Activated CD8-positive, alpha-beta memory T cell treated with anti-CD3 and anti-CD28 coated beads, Interleukin-2, amount 50 U/mL, for 48 hours (primary cell): ENCODE measurements at places on chromosomes 12 and 14.

GRCh38 chr12:108462686-108463085, 52.4 kb upstream of the FICD start:
- no peak for DNase-seq

DNA sequence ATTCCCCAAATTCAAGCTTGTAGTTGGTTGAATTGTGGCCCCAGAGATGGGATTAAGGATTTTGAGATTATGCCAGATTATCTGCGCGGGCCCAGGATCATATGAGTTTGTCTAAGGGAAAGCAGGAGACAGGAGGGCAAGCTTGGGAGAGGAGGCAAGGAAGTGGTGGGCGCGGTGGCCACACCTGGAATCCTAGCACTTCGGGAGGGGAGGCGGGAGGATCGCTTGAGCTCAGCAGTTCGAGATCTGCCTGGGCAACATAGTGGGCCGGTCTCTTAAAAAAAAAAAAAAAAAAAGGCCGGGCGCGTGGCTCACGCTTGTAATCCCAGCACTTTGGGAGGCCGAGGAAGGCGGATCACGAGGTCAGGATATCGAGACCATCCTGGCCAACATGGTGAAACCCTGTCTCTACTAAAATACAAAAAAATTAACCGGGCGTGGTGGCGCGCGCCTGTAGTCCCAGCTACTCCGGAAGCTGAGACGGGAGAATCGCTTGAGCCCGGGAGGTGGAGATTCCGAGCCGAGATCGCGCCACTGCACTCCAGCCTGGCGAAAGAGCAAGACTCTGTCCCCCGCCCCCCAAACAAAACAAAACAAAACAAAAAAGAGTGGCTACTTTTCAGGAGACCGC, 881 bp upstream of the PUS1 start:
- no peak for DNase-seq

- no peak for DNase-seq
These were observed 82.4 kb downstream of the SYT10 start for GRCh38 chr12:33357181-33357580.

DNA sequence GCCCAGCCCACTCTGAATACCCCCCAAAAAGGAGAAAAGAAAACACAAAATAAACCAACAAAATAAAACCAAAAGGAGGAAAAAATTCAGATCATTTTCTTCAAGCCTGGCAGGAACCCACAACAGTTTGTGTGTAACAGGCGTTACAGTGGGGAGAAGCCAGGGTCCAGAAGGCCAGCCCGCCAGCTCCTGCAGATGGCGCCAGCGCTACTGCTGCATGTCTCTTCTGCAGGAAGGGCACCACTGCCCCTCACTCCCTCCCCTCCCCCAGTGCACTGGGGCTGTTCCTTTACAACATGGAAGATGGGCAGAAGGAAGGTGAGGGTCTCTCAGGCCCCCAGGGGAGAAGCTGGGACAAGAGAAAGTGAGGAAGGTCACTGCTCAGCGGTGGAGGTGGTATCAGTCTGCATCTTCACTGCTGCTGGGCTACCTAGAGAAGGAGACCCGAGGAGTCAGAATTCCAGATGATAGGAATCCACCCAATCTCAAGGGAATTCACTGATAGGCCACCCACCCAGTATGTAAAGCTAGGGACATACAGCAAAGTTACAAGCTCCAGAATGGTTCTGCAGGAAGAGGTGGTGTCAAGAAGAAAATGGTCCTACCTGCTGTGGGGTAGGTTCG, 2.3 kb upstream of the NOP2 start:
- DNase-seq = peak; percentile 75

DNA sequence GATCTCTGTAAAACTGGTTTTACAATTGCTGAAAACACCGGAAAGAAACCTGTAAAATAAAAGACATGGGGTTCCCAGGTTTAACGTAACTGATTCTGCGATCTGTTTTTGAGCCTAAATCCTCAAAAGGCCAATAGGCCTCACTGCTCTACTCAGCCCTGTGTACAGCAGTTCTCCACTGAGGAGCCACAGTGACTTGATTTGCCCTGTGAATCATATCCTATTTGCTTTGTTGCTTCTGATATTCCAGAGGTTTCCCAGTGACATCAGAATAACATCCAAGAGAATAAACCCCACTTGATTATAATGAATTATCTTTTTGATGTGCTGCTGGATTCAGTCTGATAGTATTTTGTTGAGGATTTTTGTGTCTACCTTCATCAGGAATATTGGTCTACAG, 27.5 kb downstream of the MDM1 start:
- DNase-seq = no peak

DNA sequence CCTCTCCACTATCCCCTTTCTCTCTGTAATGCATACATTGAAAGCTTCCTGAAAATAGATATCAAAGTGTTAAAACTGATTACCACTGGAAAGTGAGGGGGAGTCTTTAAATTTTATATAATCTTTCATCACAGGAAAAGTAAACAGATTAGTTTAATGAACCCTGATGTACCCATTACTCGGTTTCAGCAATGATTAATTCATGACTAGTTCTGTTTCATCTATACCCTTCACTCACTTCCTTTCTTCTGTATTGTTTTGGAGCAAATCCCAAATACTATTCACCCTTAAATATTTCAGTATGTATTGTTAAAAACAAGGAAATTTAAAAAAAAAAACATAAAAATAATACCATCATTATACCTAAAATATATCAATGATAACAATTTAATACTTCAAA, 67.3 kb upstream of the TMCC3 start:
- DNase-seq = no peak

DNA sequence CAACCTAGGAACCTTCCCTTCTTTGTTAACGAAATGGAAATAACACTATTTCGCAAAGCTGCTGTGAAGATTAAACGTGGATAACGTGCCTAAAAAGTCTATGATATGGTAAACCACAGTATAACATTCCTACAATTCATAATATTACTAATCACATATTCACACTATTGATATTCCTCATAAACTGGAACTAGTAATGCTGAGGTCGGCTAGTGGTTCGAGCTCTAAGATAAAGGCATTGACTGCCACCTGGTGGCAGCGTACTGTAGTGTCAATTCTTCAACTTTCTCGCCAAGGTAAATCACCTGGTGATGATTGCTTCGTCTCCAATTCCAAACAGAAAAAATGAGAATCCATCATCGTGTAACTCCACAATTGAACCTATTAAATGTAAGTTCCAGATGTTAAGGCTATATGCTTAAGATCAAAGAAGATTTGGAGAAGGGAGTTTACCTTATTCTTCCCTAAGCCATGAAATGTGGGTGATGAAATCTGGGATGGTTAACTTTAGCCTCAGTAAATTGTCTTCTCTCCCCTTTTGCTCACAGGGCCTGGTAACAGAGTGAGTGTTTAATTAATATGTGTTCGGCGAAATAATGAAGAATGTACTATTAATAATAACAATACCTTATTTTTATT, 197.5 kb upstream of the TMEM132C start:
- DNase-seq = peak; percentile 56

DNA sequence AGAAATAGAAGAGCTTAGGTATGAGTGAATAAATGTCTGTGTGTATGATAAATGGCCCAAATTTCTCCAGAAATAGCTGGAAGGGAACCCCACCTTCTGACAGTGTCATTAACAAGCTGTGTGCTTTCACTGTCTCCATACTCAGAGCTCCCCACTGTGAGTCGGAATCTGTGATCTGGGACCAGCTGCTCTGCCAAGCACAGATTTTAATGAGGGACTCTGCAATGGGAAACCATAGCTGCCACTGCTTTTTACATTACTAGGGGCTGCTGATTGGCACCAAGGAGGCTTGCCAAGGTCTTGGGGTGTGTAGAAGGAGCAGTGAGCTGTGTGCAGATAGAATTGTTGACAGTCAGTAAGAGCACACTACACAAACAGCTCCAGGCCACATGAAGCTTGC, 244.2 kb upstream of the CCDC196 start:
- DNase-seq = no peak

DNA sequence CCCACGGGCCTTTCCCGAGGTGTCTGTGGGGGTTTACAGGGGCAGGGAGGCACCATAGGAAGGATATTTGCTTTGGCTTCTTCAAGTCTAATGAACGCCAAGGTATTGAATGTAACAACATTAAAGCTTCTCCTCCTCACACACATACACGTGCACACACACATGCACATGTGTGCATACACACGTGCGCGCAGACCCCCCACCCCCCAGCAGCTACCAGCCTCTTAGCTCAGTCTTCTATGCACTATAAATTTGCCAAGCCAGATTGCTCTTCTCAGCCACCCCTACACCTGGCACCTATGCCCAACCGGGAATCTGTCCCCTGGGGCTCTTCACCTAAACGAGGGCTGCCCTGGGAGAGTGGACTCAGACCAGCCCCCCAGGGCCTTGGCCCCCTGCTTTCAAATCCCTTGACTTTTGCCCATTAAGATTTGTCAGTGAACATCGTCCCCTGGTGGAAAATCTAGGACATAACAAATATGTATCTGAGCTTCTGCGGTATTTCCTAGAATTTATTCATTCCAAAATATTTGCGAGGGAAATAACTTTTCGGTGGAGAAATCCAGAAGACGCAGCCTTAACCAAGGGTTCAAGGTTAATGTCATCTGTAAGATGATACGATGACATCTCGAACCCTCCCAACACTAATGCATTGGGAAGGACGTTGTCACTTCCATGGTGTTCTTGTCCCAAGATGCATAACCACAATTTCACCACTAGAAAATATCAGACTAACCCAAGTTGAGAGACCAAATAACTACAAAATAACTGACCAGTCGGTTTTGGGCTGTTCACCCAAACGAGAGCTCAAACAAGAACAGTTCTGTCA, 330.4 kb downstream of the MED13L start:
- DNase-seq = no peak

DNA sequence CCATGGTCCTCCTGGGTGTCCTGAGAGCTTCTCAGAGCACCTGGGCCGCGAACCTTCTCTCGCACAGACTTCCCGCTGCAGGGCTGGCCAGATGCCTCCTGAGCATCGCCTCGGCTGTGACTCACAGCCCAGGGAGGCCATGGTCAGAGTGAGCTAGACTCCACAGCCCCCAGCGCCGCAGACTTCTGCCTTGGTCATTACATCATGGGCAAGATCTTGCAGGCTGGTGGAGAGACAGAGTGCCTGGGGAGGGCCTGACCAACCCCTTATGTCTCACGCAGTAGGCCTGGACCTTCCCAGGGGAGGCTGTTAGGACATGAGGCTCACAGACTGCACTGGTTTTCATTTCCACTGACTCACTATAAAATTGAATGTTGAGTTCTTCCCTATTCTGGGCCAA, 41.8 kb downstream of the SMOC1 start:
- no peak for DNase-seq

DNA sequence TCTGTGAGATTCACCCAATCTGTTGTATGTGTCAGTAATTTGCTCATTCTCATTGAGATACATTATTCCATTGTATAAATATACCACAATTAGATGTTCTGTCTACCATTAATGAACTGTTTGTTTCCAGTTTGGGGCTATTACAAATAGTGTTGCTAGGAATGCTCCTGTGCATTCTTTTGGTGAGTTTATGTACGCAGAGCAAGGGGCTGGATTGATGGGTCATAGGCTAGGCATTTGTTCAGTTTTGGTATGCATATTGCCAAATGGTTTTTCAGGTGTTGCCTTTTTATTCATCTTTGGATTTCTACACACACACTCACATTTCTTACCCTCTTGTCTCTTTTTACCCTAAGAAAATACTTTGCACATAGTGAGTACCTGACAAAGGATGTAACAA, 93.4 kb downstream of the GPATCH2L start:
- no peak for DNase-seq

- no peak for DNase-seq
These were observed 221.3 kb upstream of the TMEM260 start for GRCh38 chr14:56358275-56358674.

DNA sequence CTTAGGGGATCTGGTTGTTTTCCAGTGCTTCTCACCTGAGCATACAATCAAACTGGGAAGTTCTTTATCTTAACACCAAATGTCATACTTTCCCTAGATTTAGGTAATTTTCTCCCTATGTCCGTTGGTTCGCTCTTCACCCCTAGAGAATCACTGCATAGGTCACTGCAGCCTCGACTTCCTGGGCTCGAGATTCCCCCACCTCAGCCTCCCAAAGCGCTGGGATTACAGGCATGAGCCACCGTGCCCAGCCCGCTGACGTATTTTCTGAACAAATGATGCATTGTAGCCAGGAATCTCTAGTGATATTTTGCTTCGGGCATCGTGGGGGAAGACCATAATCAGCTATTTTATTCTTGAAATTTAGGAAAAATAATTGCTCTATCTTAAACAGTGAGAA, 1.1 kb upstream of the RPL41 start:
- no peak for DNase-seq

DNA sequence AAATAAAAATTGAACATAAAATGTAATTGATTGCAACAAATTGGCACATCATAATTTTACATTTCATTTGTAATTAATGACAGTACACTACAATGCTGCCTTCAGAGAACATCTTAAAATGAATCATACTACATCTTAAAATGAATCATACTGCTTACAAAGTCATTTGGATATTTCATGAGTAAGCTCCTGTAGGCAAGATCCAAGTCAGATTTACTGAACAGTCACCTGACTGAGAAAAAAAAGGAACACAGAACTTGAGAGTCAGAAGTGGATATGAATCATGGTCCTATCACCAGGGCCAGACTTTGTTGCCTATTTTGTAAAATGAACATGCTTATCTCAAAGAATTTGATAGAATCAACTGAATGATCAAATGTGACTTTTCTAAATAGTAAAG, 32.7 kb upstream of the FBLN5 start:
- no peak for DNase-seq

DNA sequence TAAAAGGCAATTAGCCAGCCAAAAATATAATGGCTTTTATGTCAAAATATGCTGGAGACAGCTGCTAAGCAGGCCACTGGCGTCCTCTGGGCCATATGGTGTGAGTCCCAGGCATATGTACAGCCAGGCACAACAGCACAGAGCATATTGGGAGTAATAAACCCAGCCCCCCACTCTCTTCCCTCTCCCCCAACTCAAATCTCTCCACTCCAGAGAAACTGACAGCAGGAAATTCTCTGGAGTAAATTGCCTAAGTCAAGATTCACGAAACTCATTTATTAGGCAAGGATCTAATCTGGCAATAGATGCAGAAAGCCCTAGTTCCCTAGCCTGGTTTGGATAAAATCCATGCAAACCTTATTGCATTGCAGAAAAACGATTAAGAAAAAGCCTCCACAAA, 147.9 kb upstream of the SEL1L start:
- DNase-seq = no peak

GRCh38 chr12:92549516-92549915, 153.3 kb upstream of the PLEKHG7 start:
- DNase-seq = no peak

DNA sequence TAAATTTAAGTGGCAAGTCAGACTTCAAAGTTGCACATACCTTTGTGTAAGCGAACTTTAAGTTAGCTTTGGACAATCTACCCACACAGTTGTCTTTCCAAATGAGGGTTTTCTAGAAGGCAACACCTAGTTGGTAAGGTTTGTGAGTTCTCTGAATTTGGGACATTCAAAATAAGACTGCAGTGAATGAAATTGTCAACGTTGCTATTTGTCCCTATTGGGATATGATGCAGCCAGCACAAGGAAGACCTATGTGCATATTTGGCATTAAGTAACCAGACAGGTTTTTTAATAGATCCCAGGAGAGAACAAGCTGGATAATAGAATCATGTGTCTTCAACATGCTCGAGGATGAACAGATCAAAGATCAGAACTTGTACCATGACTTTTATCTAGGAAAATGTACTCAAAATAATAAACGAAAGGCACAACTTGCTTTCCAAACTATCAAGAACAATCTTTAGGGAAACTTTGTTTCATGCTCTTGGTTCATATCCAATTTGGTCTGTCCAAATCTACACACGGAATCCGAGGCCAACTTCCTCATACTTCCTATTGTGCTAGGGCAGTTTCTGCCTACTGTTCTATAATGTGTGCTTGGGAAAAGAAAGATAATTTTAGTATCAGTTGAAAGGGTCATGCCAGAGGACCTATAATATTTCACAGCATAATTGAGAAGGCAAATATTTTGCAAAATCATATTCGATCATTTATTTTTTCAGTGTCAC, 284.2 kb upstream of the SOX5 start:
- DNase-seq = no peak
